ENCODE measurements at places on chromosomes 4 and X.

- DNase-seq: no peak
Measured at GRCh38 chr4:76981644-76982043, 32.1 kb downstream of the SEPTIN11 start.

DNA sequence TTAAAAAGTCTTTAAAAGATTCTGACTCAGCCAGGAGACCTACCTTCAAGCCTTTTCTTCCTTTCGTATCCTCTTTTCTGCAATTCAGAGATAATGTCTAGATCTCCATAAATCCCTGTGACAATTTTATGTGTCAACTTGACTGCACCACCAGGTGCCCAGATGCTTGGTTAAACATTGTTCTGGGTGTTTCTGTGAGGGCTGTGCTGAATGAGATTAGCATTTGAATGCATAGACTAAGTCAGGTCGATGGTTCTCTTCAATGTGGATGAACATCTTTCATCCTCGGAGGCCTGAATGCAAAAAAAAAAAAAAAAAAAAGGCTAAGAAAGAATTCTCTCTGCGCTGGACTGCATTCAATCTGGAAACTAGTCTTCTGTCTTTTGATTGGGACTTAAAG lies 1082.7 kb downstream of the NLGN4X start:
- DNase-seq: no peak

GRCh38 chr4:25370242-25370641 lies 6.8 kb upstream of the ANAPC4 start:
- no peak for DNase-seq

- no peak for DNase-seq
Measured at GRCh38 chr4:122555216-122555615, 65.7 kb downstream of the IL21 start.

- DNase-seq: peak; percentile 65
Measured at GRCh38 chrX:17595456-17596035, 141.7 kb upstream of the SCML1 start.

DNA sequence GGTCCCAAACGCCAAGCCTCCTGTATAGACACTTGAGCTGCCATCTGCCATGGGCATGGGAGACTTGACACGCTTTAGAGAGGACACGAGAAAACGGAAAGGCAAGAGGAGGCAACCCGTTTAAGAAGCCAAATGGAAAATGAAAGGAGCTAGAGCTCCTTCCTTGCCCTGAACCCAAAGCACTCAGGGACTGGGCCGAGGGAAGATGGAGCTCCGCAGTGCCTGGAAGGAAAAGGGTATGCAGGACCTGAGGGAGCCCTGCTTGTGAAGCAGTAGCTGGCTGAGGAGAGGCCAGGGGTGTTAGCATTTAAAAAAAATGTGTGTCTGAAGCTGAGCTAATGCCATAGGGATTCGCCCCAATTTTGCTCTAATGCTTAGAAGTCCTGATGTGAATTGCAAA lies 15.1 kb downstream of the MCF2 start:
- no peak for DNase-seq

GRCh38 chr4:110055158-110055768 lies 142.6 kb downstream of the EGF start:
- no peak for DNase-seq

- DNase-seq: no peak
Measured at GRCh38 chr4:19579608-19580007, 672.1 kb upstream of the SLIT2 start.

DNA sequence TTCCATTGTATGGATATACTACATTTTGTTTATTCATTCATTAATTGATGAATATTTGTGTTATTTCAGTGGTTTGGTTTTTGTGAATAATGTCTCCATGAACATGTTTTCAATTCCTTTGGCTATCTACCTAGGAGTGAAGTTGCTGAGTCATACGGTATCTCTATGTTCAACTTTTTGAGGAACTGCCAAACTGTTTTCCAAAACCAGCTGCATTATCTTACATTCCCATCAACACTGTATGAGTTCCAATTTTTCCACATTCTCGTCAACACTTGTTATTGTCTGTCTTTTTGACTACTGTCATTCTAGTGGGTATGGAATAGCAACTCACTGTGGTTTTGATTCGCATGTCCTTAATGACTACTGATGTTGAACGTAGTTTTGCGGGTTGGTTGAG lies 388.6 kb upstream of the MAGEB2 start:
- no peak for DNase-seq

- DNase-seq: no peak
Measured at GRCh38 chrX:23773601-23774175, 9.3 kb upstream of the SAT1 start.

DNA sequence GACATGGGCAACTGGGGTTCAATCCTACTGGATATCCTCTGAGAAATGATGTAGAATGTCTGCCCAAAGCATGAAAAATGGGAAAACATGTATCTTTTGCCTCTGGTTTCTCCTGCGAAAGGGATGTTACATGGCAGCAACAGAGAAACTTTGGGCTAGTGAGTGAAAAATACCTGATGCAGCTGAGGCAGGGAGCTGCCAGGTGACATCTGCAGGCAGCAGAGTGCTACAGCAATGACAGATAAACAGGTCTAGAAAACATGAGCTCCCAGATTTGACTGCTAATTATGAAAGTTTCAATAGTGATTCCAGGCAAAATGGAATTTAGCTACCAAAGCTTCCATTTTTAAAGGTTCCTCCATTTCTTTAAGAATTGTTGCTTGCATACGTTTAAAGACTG lies 4.8 kb upstream of the CXCL1 start:
- DNase-seq: peak; percentile 38

- no peak for DNase-seq
Measured at GRCh38 chr4:151659601-151660364, 101.0 kb downstream of the GATB start.

GRCh38 chr4:109278594-109279031 lies 23.8 kb downstream of the COL25A1 start:
- no peak for DNase-seq

- DNase-seq: no peak
Measured at GRCh38 chr4:68162196-68162595, 32.5 kb upstream of the TMPRSS11F start.

GRCh38 chrX:108020631-108021030 lies 24.2 kb upstream of the VSIG1 start:
- DNase-seq: peak; percentile 9

DNA sequence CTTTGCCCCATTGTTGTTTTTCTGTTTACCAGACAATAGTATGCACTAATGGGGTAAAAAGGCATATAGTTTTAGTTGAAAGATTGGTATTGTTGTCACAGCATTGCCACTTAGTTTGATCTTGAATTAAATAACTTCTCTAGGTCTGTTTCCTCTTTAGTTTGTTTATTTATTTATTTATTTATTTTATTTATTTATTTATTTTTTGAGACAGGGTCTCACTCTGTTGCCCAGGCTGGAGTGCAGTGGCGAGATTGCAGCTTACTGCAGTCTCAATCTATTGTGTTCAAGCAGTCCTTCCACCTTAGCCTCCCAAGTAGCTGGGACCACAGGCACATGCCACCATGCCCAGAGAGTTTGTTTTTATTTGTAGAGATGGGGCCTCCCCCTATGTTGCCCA lies 138.6 kb downstream of the KDM6A start:
- no peak for DNase-seq

DNA sequence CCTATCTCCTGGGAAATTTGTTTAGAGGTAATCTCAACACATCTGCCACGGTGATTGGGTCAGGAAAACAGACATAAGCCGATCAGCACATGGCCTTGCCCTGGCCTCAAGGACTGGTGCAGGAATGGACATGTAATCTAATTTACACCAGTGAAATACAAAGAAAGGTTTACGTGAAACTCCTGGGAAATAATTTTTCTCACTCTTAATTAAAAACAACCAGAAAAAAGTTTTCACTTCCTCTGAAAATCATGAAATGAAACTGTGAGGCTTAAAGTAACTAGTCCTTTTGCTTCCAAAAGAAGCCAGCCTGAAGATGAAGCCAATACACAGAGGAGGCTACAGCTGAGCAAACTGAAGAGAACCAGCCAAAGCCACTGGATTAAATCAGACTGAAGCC lies 154.1 kb upstream of the FAM241A start:
- no peak for DNase-seq

- no peak for DNase-seq
Measured at GRCh38 chr4:4327652-4328121, 37.6 kb downstream of the ZBTB49 start.

DNA sequence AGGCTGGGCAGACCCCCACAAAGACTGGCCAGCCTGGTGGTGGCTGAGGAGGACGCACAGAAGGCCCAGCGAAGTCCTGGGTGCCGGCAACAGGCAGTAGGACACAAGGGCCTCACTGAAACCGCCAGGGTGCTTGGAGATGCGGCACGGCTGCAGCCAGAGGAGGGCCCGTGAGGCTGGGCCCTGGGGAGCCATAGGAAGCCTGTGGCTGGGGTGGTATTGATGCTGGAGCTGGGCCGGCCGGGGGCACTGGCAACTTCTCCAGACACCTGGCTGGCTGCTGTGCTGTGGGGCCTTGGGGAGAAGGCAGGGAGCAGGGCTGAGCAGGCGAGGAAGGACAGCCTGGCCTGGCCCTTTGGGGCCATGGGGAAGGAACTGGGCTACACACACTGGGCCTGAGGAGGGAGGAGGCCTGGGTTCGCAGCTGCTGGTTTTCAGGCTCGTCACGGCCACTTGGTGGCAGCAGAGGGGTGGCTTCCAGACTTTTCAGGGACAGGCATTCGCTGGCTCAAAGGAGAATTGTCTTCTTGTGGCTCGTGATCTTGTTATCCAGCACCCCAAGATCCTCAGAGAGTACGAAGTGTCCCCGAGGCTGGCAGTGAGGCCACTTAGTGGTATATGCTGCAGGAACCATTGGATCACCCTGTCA lies 37.2 kb downstream of the ATP2B3 start:
- peak; percentile 42 for DNase-seq

- DNase-seq: no peak
Measured at GRCh38 chrX:112844250-112844649, 3.6 kb upstream of the AMOT start.

DNA sequence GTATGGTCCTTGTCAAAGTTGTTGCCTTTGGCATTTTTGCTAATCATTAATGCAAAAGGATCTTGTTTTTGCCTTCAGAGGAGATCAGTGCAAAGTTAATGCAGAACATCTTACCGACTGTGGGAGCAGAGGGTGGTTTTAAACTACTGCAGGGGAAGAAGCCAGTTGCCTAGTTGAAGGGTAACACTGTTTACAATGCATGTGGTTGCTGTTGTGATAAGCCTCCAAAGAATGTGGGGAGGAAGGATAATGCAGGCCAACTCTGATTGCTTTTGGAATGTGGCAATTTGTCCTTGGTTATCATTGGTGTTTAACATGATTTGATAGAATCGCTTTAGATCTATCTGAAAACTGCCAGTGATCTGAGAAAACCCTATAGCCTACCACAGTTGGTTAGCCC lies 204.3 kb upstream of the TLL1 start:
- no peak for DNase-seq

- DNase-seq: no peak
Measured at GRCh38 chr4:53532521-53532920, 58.8 kb downstream of the LNX1 start.

- no peak for DNase-seq
Measured at GRCh38 chr4:67884701-67885100, 899 bp upstream of the TMPRSS11D start.

GRCh38 chr4:55435141-55435841 lies 39.5 kb downstream of the TMEM165 start:
- DNase-seq: no peak

- peak; percentile 79 for DNase-seq
Measured at GRCh38 chrX:123859846-123860838, at the start of gene XIAP. Gene XIAP (plus strand): TSS chrX:123860053. CDS start chrX:123885663, 25,610 bp downstream.

GRCh38 chr4:66048861-66049260 lies 378.6 kb upstream of the EPHA5 start:
- no peak for DNase-seq

DNA sequence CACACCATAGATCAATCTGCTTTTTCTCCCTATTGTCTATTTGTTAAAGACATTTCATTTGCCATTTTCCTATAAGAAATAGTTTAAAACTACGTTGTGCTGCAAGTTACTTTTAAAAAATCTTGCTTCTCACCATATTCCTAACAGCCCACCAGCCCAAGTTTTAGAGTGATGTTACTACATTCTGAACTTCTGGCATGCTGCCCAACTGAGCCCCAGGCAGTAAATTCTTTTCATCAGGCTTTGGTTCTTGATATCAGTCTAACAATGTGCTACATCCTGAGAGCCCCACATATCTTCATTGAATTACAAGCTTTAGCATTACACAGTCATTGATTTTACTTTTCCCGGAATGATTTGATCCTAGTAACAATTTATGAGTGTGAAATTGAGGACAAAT lies 283.8 kb upstream of the IL1RAPL1 start:
- DNase-seq: no peak

DNA sequence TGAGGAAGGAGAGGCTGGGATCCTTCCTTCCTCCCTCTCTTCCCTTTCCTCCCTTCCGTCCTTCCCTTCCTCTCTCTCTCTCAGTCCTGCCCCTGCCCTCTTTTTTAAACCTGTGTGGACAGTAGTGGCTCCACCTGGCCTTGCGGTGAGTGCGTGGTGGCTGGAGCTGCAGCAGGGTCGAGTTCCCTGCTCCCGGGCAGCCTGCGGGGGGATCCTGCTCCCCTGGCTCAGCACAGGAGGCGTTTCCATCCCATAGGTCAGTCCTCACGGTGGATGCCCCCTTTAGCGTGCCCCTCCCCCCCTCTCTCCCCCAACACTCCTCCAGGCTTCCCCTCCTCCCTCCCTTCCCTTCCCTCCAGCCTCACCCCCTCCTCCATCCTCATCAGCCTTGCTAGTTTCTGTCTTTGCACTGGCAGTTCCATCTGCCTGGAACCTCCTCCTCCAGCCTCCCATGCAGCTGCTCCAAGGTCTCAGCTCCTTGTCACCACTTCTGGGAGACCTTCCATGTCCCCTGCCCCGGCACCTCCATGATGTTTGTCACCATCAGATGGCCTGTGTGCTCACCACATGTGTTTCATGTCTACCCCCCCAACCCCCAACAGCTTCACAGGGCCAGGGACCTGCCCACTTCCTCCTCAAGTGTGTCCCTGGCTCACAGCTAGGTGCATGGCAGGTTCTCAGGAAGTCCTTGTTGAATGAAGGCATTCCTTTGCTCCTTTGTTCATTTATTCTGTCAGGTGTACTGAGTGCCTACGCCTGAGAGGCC lies 68.4 kb downstream of the PSAPL1 start:
- DNase-seq: no peak

GRCh38 chr4:139861471-139861870 lies 195.9 kb downstream of the MGST2 start:
- DNase-seq: no peak

GRCh38 chrX:19372547-19373331 lies 29.0 kb downstream of the PDHA1 start:
- DNase-seq: no peak

DNA sequence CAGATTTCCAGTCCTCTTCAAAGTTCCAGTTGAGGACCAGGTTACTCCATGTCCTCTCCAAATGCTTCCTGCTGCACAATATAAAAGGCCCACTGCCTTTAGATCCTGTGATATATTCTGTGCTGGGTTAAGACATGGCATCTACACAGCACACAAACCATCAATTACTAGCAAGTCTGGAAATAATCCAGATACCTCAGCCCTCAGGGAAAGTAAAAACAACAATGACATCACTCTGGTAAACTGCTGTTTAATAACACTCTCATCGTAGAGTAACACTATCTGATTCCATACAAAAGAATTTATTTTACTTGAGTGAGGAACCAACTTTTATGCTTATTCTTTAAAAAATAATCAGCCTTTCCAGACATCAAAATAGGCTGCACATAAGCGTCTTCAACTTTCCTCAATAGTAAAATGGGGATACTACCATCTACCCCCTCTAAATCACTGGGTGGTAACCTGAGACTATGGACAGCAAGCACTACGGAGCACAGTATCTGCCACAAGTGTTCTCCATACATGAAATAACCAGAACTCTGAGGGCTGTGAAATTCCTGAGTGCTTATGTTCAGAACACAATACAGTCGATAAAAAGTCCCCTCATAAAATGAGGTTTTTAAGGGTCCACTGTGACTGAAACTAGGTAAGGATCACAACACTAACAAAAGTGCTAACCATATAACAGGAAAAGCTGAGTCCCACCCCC lies 53.4 kb downstream of the ABCG2 start:
- DNase-seq: peak; percentile 10
